ENCODE measurements at places on chromosomes 1 and 21.

DNA sequence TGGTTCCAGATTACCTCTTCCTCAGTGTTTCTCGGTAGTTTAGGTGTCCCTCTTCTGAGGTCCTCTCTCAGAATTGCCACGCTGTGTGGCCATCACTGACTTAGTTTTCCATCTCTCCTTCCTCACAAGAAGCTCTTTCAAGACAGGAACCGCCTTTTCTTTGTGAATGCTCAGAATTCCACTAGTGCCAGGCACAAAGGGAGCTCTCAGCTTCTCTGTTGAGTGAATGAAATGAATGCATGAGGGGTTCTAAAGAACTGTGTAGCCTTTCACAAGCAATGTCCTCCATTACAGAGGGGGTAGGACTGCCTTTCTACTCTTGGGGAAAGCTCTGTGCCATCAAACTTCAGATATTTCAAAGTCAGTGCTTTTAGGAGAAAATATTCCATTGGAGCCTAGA lies 546.8 kb downstream of the RWDD3 start:
- no peak overlapping the region for H3K4me3 ChIP-seq
- no peak overlapping the region for H3K27ac ChIP-seq
- no peak for DNase-seq
- H3K36me3 ChIP-seq = no peaks in the 10 kb centered on the region
- no peaks in the 10 kb centered on the region for H3K4me1 ChIP-seq
- H3K27me3 ChIP-seq = no peaks in the 10 kb centered on the region

GRCh38 chr1:26723013-26723991 lies 27.5 kb downstream of the ARID1A start:
- peaks cover 10% of the 10 kb centered on the region for H3K36me3 ChIP-seq
- no peaks in the 10 kb centered on the region for H3K27me3 ChIP-seq
- no peak overlapping the region for H3K27ac ChIP-seq
- H3K4me1 ChIP-seq = peaks cover 52% of the 10 kb centered on the region
- no peak for DNase-seq

- H3K4me3 ChIP-seq = no peak overlapping the region
- no peaks in the 10 kb centered on the region for H3K36me3 ChIP-seq
- DNase-seq = no peak
These were observed 7.3 kb upstream of the APCS start for GRCh38 chr1:159580340-159580739.

GRCh38 chr1:181936768-181937581 lies 124.5 kb downstream of the ZNF648 start:
- no peaks in the 10 kb centered on the region for H3K4me1 ChIP-seq
- H3K27me3 ChIP-seq = no peaks in the 10 kb centered on the region
- H3K27ac ChIP-seq = no peak overlapping the region
- H3K4me3 ChIP-seq = no peak overlapping the region

DNA sequence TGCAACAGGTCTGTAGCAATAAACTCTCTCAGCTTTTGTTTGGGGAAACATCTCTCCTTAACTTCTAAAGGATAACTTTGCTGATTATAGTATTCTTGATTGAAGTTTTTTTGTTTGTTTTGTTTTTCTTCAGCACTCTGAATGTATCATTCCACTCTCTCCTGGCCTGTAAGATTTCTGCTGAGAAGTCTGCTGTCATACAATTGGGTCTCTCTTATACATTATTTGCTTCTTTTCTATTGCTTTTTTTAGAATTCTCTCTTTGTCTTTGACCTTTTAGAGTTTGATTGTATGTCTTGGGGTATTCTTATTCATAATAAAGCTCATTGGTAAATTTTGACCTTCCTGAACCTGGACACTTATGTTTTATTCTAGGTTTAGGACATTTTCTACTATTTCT lies 386.3 kb downstream of the MRPL39 start:
- no peaks in the 10 kb centered on the region for H3K27me3 ChIP-seq
- H3K36me3 ChIP-seq = no peaks in the 10 kb centered on the region
- H3K4me1 ChIP-seq = no peaks in the 10 kb centered on the region
- no peak overlapping the region for H3K4me3 ChIP-seq
- H3K27ac ChIP-seq = no peak overlapping the region
- no peak for DNase-seq

DNA sequence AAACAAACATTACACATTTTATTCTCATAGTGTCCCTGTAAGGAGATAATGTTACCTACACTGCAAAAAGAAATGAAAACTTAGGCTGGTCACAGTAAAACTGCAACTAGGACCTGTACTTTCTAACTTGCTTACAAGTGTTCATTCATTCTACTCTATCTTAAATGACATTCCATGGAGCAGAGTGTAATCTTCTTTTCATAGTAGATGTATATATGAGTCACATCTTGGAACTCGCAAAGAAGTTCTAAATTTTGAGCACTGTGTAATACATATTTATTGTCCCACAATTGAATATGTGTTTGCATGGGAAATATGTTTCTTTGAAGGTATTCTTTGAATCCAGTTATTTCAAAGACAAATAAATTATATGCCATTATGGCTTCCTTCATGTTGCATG lies 1258.5 kb upstream of the ADGRL2 start:
- no peak overlapping the region for H3K4me3 ChIP-seq
- H3K36me3 ChIP-seq = no peaks in the 10 kb centered on the region
- no peaks in the 10 kb centered on the region for H3K27me3 ChIP-seq
- DNase-seq = no peak
- H3K27ac ChIP-seq = no peak overlapping the region
- no peaks in the 10 kb centered on the region for H3K4me1 ChIP-seq

DNA sequence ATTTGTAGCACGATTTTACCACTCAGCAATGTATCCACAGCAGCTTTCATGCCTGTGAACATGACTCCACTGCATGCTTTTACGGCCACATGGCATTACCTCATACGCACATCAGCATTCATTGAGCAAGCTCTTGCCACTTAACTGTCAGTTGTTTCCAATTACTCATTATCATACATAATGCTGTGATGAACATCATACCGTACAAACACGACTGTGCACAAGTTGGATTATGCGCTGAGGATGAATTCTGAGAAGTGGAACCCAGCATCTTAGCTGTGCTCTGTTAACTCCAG lies 9.6 kb downstream of the UMODL1 start:
- no peaks in the 10 kb centered on the region for H3K36me3 ChIP-seq
- H3K4me3 ChIP-seq = no peak overlapping the region
- DNase-seq = no peak
- no peaks in the 10 kb centered on the region for H3K27me3 ChIP-seq
- H3K4me1 ChIP-seq = peaks cover 50% of the 10 kb centered on the region

DNA sequence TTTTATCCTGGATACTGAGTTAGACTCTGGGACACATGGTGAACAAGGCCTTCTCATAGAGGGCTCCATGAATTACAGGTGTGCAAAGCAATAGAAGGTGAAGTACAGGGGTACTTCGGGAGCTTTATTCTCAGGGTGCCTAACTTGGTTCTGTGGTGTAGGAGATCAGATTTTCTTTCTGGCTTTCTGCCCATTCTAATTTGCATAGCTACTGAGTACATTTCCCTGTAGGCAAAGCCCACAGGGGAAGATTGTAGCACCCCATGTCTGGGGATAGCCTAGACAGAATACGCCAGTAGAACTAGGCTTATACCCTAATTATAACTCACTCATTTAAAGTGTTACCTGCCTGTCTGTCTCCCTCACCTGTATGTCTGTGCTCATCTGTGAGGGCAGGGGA lies 49.7 kb downstream of the PGM1 start:
- DNase-seq = peak; percentile 80
- peaks cover 19% of the 10 kb centered on the region for H3K36me3 ChIP-seq
- no peaks in the 10 kb centered on the region for H3K27me3 ChIP-seq

DNA sequence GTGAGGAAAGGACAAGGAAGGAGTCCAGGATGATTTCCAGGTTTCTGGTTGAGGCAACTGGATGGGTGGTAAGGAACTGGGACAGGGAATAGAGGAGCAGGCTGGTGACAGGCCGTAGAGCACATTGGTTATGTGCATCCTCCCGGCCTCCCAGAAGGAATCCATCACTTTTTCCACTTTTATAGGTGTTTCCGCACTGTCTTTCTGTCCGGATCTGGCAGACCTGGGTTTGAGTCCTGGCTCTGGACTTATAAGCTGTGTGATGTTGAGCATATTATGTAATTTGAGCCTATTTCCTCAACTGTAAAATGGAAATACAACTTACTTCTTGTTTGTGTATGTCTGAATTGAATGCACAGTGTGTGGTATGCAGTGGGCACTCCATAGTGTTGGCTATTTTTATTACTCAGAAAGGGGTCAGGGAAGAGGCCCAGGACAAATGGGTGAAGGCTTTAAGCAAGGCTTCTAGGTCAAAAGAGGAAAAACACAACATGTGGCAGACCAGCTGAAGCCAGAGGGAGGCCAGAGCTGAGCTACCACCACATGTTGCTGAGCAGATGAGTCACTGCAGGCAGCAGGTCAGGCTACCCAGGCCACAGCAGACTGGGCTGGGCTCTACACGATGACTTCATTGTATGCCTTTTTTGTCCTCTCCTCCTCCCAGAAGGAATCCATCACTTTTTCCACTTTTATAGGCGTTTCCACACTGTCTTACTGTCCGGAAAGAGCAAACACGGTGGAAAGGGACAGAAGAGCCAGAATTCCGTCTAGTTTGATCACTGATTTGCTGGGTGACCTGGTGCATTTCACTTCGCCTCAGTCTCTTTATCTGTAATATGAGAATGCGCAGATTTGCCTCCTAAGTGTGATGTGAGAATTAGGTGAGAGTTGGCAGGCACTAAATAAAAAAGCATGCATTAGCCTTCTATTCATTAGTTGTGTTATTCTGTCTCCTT lies 791 bp upstream of the MAST2 start:
- no peaks in the 10 kb centered on the region for H3K27me3 ChIP-seq
- DNase-seq = peak; percentile 75
- peaks cover 30% of the 10 kb centered on the region for H3K4me1 ChIP-seq
- H3K4me3 ChIP-seq = peak overlapping the region; percentile 67
- H3K27ac ChIP-seq = peak overlapping the region; percentile 86

- H3K27ac ChIP-seq = no peak overlapping the region
- no peak overlapping the region for H3K4me3 ChIP-seq
- no peaks in the 10 kb centered on the region for H3K4me1 ChIP-seq
- DNase-seq = no peak
- H3K27me3 ChIP-seq = no peaks in the 10 kb centered on the region
These were observed 11.5 kb downstream of the ATP2B4 start for GRCh38 chr1:203638103-203638475.

DNA sequence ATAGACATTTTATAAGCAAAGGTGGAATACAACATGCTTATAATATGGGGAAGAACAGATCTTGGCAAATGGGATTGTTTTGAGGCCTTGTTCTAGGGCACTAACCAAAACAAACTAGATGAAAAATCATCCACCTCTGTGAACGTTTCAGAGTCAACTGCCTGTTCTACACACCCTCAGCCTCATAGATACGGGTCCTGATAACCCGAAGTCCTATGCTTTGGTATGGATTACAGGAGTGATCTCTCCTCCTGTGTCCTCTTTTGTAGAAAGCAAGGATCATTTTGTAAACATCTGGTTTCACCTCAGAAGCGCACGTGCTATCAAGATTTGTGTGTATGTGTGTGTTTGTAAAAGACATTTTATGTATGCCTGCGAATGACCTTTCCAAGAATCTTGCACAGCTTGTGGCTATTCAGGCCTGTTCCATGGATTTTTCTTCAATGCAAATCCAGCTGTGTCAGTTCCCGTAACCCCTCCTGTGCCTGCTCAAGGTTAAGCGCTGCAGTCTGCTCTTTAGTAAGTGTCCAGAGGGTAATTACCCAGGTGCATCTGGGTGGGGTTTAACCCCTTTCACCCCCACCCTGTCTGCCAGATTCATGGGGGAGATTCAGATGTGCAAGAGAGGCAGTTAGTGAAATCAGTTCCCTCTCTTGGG lies 132.4 kb downstream of the ROR1 start:
- no peaks in the 10 kb centered on the region for H3K36me3 ChIP-seq
- DNase-seq = no peak
- H3K4me1 ChIP-seq = peaks cover 6% of the 10 kb centered on the region
- no peaks in the 10 kb centered on the region for H3K27me3 ChIP-seq
- no peak overlapping the region for H3K4me3 ChIP-seq

DNA sequence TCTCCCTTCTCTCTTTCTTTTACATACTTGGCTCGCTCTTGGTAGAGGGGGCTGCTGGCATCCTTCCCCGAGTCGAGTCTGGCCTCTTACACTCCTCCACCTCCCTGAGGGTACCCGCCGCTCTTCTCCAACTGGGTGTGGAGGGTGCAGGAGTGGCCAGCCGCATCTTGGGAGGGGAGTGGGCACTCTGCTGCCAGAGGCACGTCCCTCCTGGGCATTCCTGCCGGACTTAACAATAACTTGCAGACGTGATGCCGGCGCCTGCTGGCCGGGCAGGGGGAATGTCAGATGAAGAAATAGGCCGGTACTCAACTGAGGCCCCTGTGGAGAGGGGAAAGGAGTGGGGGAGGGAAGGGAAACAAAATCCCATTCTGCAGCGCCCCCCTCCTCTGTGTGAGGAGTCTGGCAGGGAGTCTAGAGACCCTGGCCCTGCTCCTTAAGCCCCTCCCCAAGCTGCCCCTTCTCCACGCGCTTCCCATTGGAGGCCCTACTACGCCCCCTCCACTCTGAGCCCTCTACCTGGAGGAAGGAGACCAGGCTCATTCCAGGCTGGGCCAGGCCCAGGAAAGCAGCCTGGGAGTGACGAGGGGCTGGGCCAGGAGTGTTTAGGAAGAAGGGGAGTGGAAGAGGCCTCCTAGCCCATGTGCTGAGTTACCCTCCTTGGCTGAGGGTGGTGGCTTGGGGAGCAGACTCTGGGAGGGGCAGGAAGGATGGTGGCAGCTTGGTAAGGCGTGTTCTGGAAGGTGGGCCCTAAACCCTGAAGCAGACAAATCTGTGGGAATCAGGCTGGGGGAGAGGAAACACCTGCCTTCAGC lies 1.8 kb downstream of the ATP2B4 start:
- no peaks in the 10 kb centered on the region for H3K36me3 ChIP-seq
- no peaks in the 10 kb centered on the region for H3K27me3 ChIP-seq
- H3K4me1 ChIP-seq = peaks cover 16% of the 10 kb centered on the region
- DNase-seq = peak; percentile 36

GRCh38 chr1:33633019-33633801 lies 160.8 kb downstream of the ZSCAN20 start:
- no peaks in the 10 kb centered on the region for H3K4me1 ChIP-seq
- H3K27ac ChIP-seq = no peak overlapping the region
- H3K36me3 ChIP-seq = no peaks in the 10 kb centered on the region
- no peak overlapping the region for H3K4me3 ChIP-seq
- H3K27me3 ChIP-seq = no peaks in the 10 kb centered on the region
- peak; percentile 96 for DNase-seq

- H3K4me3 ChIP-seq = no peak overlapping the region
- H3K27me3 ChIP-seq = no peaks in the 10 kb centered on the region
- no peak overlapping the region for H3K27ac ChIP-seq
- DNase-seq = no peak
These were observed 51.4 kb upstream of the COL6A2 start for GRCh38 chr21:46046471-46046870.

DNA sequence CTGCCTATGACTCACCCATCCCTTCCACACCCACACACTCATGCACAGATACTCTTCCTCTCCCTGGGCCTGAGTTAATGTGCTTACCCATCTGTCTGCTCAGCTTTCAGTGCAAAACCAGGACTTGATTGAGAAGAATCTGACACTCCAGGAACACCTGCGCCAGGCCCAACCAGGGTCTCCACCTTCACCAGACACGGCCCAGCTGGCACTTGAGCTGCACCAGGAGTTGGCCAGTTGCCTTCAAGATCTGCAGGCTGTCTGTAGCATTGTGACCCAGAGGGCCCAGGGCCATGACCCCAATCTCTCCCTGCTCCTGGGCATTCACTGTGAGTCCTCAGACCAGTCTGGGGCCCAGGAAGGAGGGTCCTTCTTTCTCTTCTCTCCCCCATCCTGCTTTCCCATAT lies 3.5 kb upstream of the SH3BGRL3 start:
- peaks cover 32% of the 10 kb centered on the region for H3K36me3 ChIP-seq
- peak overlapping the region; percentile 98 for H3K27ac ChIP-seq
- no peak overlapping the region for H3K4me3 ChIP-seq
- DNase-seq = peak; percentile 45
- H3K27me3 ChIP-seq = no peaks in the 10 kb centered on the region

GRCh38 chr1:63622849-63623566 lies 29.8 kb downstream of the PGM1 start:
- no peak for DNase-seq
- no peak overlapping the region for H3K4me3 ChIP-seq
- no peaks in the 10 kb centered on the region for H3K27me3 ChIP-seq
- no peaks in the 10 kb centered on the region for H3K36me3 ChIP-seq
